PC-3 (cell line): ENCODE measurements at places on chromosomes 6 and 20.

DNA sequence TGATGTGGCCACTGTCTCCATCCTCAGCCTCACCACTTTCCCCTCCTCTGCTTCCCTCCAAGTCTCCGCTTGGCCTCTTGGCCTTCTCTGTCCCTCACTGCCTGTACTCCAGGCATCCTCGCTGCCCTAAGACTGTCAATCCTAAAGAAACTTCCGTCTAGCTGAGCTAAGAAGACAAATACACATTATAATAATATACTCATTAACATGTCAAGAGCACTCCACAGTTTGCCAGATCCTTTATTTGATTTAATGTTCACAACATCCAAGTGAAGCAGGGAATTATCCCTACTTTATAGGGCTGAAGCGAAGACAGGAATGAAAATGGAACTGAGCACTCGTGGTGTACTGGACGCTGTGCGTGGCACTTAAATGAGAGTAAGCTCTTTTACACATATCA is 72.4 kb upstream of the SLC22A23 start:
- no peak for DNase-seq

GRCh38 chr20:5088688-5089087 is 31.1 kb downstream of the PCNA start:
- DNase-seq: no peak

GRCh38 chr6:5174244-5174643 is 86.5 kb downstream of the LYRM4 start:
- no peak for DNase-seq

GRCh38 chr6:44481760-44482159 is 94.3 kb downstream of the CDC5L start:
- DNase-seq: no peak

GRCh38 chr6:131163886-131164285 is 28.6 kb downstream of the AKAP7 start:
- no peak for DNase-seq

DNA sequence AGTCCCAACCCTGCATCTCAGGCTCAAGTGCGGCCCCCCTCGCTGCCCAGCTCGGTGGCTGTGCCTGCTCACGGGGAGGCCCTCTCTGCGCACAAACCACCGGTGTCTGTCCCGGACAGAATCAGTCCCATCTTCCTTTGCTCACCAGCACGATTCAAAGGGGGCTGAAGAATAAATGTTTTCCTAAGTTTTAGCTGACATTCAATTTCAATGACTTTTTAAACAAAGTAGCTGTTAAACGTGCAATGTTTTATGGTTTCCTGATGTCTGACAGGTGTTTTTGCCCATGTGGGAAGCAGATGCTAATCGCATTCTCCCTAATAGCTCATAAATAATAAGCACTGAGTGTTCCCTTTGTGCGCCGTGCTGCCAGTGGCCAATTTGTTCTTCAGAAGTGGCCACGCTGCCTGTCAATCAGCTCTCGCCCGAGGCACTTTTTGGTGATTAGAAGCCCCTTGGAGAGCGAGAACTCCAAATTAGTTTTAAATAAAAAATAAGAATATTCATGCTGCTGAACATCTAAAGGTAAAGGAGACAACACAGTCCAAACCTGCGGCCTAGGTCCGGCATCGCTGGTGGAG is 26.3 kb downstream of the BHLHE23 start:
- DNase-seq: no peak

- peak; percentile 51 for DNase-seq
Observed at GRCh38 chr6:129621252-129621651, 88.7 kb downstream of the ARHGAP18 start.

GRCh38 chr6:22956029-22956681 is 386.8 kb downstream of the HDGFL1 start:
- DNase-seq: no peak

- DNase-seq: no peak
Observed at GRCh38 chr20:62780204-62780603, 16.1 kb upstream of the MRGBP start.

- no peak for DNase-seq
Observed at GRCh38 chr6:167576828-167577503, 249.7 kb upstream of the AFDN start.

DNA sequence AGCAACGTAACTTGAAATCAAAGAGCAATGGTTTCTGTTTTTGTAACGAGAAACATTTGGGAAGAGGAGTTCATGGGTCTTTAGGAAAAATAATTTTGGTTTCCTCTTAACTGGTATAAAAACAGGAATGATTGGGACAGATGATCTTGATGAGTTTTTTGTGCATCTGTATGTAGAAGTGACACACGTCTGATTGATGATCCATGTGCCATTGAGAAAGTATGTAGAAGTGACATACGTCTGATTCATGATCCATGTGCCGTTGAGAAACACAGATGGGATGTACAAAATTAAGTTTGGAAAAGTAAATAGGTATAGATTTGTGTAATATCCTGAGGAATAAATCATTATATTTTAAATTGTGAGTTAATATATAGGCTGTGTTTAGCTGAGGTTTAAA is 2.1 kb downstream of the KIAA1586 start:
- DNase-seq: peak; percentile 12

DNA sequence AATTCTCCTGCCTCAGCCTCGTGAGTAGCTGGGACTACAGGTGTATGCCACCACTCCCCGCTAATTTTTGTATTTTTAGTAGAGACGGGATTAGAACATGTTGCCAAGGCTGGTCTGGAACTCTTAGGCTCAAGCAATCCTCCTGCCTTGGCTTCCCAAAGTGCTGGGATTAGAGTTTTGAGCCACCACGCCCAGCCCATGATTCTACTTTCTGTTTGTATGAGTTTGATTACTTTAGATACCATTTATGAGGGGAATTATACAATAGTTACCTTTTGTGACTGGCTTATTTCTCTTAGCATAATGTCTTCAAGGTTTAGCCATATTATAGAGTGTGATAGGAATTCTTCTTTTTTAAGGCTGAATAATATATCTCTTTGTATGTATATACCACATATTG is 555.4 kb upstream of the FLRT3 start:
- no peak for DNase-seq

- DNase-seq: no peak
Observed at GRCh38 chr20:33067806-33068205, 11.6 kb upstream of the BPIFB4 start.

DNA sequence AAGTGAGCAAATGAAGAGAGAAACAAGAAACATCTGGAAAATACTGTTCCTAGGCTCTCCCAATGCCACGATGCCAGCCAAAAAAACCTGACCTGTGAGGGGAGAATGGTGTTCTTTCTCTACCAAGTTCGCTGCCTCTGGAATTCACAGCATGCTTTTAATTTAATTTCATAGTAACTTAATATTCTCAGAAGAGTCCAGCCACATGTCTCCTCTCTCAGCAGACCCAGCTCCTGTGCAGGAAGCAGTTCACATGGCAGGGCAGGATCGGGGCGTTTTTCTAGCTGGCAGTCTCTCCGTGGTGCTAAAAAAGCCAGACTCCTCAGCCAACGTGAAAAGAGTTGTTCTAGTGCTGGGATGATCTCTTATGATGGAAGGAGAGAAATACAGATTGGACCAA is 57.5 kb downstream of the BFSP1 start:
- no peak for DNase-seq

GRCh38 chr6:11493974-11494373 is 43.6 kb upstream of the TMEM170B start:
- no peak for DNase-seq

- DNase-seq: no peak
Observed at GRCh38 chr6:155004017-155004416, 8.9 kb downstream of the TIAM2 start.

DNA sequence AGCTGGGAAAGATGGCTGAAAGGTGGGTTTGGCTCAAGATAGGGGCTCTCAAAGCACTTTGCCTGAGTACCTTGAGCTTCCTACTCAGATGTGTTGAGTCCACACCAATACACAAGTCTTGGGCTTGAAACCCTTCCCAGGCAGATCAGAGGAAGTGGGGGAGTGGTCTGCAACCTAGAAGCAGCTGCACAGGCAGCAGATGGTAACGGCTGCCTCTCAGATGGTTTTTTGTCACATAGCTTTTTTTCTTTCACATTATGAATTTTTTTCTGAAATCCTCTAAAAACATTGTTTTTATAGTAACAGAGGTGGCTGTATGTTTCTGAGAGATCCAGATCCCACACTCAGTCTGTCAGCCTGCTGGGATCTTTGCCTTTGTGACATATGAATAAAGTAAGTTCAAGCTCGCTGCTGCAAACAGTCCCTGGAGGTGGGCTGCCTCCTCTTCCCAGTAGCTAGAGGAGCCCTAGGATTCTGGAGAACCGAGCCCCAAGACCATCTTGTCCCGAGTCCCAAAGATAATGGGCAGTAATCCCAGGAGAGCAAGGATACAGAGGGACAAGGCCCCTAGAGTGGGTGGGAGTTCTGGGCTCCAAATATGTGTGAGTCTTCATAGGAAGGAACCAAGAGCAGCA is 97.1 kb upstream of the TOP1 start:
- no peak for DNase-seq

- no peak for DNase-seq
Observed at GRCh38 chr6:92510137-92510536, 909.2 kb downstream of the EPHA7 start.

DNA sequence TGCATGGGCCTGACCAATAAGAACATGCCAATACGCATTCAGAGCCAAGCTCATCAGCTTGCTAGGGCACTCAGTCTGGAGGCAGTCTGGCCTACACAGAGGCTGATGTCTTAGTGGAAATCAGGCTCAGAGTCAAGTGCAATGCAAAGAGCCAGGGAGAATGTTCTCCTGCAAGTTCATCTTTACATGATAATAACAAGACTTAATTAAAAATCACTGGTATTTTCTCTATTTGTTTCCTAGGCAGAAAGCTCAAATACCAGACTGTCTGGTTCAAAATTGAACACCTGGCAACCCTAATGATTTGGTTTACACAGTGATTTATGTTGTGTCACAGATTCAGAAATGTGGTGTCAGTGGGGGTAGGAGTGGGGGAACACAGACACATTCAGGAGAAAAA is 689.3 kb upstream of the FLRT3 start:
- no peak for DNase-seq

- no peak for DNase-seq
Observed at GRCh38 chr20:36004045-36004444, 35.7 kb downstream of the CNBD2 start.

GRCh38 chr6:43992783-43993644 is 134.2 kb downstream of the MRPL14 start:
- DNase-seq: no peak

DNA sequence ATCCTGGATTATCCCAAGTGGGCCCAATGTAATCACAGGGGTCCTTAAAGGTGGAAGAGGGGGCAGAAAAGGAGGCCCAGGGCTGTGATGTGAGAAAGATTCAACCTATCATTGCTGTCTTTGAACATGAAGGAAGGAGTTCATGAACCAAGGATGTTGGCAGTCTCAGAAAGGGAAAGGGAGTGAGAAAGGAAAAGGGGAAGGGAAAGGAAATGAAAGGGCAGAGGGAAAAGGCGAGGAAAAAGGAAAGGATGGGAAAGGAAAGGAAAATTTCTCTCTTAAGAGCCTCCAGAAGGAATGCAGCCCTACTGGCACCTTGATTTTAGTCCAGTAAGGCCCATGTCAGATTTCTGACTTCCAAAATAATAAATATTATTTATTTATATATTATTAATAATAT is 687.8 kb downstream of the COL12A1 start:
- no peak for DNase-seq

DNA sequence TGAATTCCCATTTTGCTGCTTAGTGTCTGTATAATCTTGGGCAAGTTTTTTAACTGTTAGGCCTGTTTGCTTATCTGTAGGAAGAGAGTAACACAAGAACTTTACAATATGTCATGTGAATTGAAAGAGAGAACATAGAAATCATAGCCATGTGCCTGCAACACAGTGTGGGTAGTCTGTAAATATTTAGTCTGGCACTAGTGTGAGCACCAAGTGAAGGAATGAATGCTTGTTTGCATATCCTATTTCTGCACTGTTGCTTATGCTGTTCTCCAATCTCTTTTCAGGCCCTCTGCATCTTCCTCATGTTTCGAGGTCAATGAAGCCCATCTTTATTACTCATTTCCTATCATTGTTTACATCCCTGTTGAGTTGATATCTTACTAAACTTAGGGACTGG is 49.2 kb downstream of the CBFA2T2 start:
- DNase-seq: peak; percentile 59

DNA sequence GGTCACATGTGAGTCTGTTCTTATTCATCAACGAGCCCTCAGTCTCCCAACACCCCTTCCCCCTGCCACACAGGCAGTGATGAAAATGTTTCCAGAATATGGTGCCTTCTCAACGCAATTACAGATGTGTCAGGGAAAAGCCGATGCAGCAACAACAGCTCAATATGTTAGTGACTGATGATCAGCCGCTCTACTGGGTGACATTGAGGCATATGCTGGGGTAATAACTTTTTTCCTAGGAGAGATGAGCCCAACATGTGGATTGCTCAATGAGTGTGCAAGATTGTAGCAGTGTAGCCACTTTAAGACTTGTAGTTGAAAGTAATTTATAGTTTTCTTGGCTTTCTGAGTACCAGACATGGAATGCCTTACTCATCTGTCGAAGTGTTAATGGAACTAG is 49.4 kb downstream of the DTD1 start:
- DNase-seq: no peak

DNA sequence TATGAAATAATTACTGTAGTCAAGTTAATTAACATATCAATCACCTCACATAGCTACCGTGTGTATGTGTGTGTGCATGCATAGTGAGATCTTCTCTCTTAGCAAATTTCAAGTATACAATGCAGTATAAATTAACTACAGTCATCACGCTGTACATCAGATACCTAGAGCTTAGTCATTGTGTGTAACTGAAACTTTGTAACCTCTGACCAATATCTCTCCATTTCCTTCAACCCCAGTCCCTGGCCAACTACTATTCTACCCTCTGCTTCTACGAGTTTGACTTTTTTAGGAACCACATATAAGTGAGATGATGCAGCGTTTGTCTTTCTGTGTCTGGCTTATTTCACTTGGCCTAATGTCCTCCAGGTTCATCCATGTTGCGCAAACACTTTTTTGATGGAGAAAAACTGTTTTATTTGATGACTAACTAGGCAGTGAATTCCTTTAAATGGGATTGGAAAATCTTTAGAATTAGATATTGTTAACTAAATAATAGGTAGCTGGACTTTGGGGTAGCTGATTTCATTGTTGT is 459.5 kb downstream of the DHX35 start:
- no peak for DNase-seq

- DNase-seq: no peak
Observed at GRCh38 chr6:22026164-22026678, 270.6 kb downstream of the PRL start.

- DNase-seq: no peak
Observed at GRCh38 chr6:121395736-121396135, 39.7 kb upstream of the GJA1 start.

GRCh38 chr6:43391440-43392031 is 22.1 kb upstream of the ZNF318 start:
- no peak for DNase-seq

- peak; percentile 37 for DNase-seq
Observed at GRCh38 chr6:111591901-111592461, 13.7 kb downstream of the TRAF3IP2 start.

DNA sequence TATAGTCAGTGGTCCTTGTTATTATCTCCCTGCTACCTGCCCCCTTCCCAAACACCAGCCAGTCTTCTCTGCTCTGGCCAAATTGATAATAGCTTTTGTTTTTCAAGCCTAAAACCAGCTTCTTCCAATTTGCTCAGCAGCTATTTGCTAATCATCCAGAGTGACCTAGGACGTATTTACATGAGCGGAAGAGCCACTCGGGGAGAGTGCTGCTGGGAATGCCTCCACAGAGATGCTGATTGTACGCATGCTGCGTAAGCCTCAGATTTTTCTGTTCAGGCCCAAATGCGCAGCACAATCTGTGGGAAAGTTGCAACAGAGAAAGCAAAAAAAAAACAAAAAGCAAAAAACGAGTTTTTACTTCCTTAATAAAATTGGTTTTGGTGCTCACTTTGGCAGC is 24.4 kb upstream of the ID1 start:
- DNase-seq: no peak

- DNase-seq: peak; percentile 19
Observed at GRCh38 chr6:87155842-87156815, 764 bp downstream of the ZNF292 start.
